ENCODE measurements at places on chromosomes 1 and 21. TPM values are rescaled to one million over a fixed set of nuclear protein-coding genes. Genes with fewer than 3 reads are reported as not detected.

The CLCNKB gene
- total RNA-seq, result not detected

The NUF2 gene
- 1.8 TPM for total RNA-seq

The FALEC gene
- not detected for total RNA-seq

The PGLYRP3 gene
- total RNA-seq, result not detected

The PPFIA4 gene
- 0.98 TPM for total RNA-seq

The CYYR1 gene
- total RNA-seq, result not detected

The C1orf87 gene
- total RNA-seq, result not detected

The RNU1-4 gene
- 4,982 TPM for total RNA-seq

The TRAF3IP3 gene
- 279 TPM for total RNA-seq

The PGBD2 gene
- 0.85 TPM for total RNA-seq

The ST6GALNAC3 gene
- total RNA-seq, result 1.3 TPM

The CHI3L1 gene
- total RNA-seq, result not detected

The CDC42BPA gene
- total RNA-seq, result 2.2 TPM

The SLC30A2 gene
- total RNA-seq, result not detected

The SELENBP1 gene
- total RNA-seq, result not detected

The TLCD4 gene
- total RNA-seq, result not detected
